ENCODE measurements at places on chromosomes 3 and 15. TPM values are rescaled to one million over a fixed set of nuclear protein-coding genes. Genes with fewer than 3 reads are reported as not detected.

DNA sequence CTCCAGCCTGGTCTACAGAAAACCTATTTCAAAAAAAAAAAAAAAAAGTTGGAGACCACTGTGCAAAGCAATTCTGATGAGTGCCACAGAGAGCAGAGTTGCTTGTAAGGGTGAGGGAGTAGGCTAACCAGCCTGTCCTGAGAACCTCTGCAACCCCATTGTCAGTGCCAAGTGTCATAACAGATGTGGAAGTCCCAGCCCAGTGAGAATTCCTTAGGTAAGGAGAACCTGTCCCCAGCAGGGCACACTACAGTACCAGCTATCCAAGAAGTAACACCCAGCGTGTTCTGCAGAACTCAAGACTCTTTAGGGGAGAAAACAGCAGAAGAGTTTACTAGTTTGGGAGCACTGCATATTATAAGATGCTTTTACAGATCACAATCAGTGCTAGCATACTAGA lies 156.3 kb downstream of the LIPC start:
- no peak overlapping the region for H3K27ac ChIP-seq
- H3K27me3 ChIP-seq: no peaks in the 10 kb centered on the region
- no peak overlapping the region for H3K4me3 ChIP-seq
- H3K4me1 ChIP-seq: peaks cover 2% of the 10 kb centered on the region
- DNase-seq: no peak

GRCh38 chr3:103794656-103795055 lies 1359.8 kb downstream of the ZPLD1 start:
- no peaks in the 10 kb centered on the region for H3K36me3 ChIP-seq
- H3K27me3 ChIP-seq: no peaks in the 10 kb centered on the region
- no peak for DNase-seq
- no peaks in the 10 kb centered on the region for H3K4me1 ChIP-seq

GRCh38 chr3:128263118-128263517 lies 109.8 kb downstream of the EEFSEC start:
- no peak overlapping the region for H3K4me3 ChIP-seq
- peaks cover 5% of the 10 kb centered on the region for H3K4me1 ChIP-seq
- H3K36me3 ChIP-seq: peaks cover 2% of the 10 kb centered on the region

DNA sequence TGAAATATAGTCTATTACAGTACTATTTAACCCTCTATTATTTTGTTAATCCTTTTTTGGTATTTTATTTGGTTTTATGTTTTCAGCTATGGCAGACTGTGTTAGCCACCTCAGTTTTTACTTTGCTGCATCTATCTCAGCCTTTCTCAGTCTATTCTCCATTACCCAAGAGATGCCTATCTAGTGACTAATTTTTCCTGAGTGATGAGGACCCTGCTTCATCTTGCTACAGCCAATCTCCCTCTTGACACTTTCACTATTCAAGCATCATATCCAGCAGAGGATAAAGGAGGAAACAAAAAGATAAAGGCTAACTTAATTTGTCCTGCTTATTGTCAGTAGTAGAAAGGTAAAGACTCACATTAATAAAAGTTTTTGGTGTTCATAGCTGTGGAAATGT lies 141.8 kb upstream of the NECTIN3 start:
- no peak overlapping the region for H3K4me3 ChIP-seq
- H3K27me3 ChIP-seq: no peaks in the 10 kb centered on the region
- no peaks in the 10 kb centered on the region for H3K36me3 ChIP-seq
- no peak overlapping the region for H3K27ac ChIP-seq
- DNase-seq: no peak

DNA sequence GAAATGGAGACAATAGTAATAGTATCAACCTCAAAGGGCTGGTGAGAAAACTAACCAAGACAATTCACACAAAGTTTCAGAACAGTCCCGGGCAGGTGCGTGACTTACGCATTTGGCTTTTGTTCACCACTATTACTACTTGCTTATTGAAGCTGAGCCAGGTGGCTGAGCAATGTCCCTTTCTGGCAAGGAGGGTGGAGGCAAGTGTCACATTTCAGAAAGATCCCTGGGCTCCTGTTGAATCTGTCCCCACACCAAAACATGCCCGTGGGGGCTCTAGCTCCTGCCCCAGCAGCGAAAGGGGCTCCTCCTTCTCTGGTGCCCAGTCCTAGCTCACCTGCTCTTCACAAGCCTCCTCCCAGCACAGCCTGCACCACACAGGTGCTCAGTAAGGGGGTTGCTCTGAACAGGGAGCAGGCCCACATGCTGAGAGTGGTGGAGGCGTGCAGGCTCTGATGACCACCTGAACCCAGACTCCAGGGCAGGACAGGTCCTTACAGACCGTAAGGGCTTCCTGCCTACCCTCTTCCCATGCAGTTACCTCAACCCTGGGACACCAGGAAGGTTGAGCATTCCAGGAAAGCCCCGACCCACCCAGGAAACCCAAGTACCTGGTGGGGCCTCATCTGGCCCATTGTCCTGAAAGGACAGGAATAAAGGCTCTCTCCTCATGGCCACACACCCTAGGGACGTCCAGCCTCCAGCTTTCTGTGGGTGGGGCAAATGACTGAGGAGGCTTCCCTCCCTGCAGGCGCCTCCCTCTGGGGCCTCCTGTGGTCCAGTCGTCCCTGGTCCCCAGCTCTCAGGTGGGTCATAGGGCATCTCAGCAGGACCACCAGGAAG lies 32.6 kb downstream of the SEMA7A start:
- peaks cover 29% of the 10 kb centered on the region for H3K4me1 ChIP-seq
- no peak overlapping the region for H3K27ac ChIP-seq
- no peaks in the 10 kb centered on the region for H3K36me3 ChIP-seq
- no peaks in the 10 kb centered on the region for H3K27me3 ChIP-seq
- no peak for DNase-seq
- no peak overlapping the region for H3K4me3 ChIP-seq

DNA sequence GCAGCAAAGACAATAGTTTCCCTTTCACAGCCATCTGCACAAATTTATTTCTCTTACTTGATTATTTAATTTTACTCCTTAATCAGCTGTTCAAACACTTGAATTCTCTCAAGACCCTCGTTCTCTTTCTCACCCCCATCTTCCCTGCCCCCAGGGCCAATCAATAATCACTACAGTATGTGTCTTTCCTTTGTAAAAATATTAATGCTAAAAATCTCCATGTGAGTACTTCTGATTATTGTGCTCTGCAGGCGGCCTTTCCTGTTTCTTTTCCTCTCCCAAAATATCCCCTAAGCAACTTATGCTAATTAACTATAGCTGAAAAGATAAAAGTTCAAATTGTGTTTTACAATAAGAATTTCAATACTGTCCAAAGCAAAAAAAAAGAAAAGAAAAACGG lies 617.0 kb upstream of the CBLB start:
- H3K4me3 ChIP-seq: no peak overlapping the region
- no peaks in the 10 kb centered on the region for H3K4me1 ChIP-seq
- H3K36me3 ChIP-seq: no peaks in the 10 kb centered on the region

- DNase-seq: peak; percentile 68
- no peaks in the 10 kb centered on the region for H3K27me3 ChIP-seq
- no peak overlapping the region for H3K4me3 ChIP-seq
- H3K4me1 ChIP-seq: no peaks in the 10 kb centered on the region
Observed at GRCh38 chr15:28123408-28124023, 24.4 kb upstream of the OCA2 start.

DNA sequence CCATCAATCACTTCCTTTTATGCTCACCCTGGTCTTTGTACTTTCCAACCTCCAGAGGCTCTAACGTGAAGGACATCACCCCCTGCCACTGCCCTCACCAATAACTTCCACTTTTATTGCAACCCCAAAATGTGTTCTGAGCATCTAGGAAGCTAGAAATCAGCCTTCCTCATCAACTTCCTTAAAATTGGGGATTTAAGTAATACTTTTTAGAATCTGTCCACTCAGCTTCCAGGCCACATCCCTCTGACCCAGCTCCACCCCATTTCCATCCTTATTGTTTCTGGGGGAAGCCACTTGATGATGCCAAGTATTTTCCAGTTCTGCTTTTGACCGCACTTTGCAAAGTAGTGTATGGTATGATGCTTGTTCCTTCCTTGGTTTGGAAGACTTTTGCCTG lies 73.5 kb upstream of the XCR1 start:
- DNase-seq: no peak
- H3K27me3 ChIP-seq: no peaks in the 10 kb centered on the region
- no peaks in the 10 kb centered on the region for H3K36me3 ChIP-seq
- H3K27ac ChIP-seq: no peak overlapping the region
- no peak overlapping the region for H3K4me3 ChIP-seq

- H3K4me1 ChIP-seq: no peaks in the 10 kb centered on the region
- H3K36me3 ChIP-seq: no peaks in the 10 kb centered on the region
- H3K27ac ChIP-seq: no peak overlapping the region
Observed at GRCh38 chr3:9552252-9552999, 1.2 kb downstream of the LHFPL4 start.

DNA sequence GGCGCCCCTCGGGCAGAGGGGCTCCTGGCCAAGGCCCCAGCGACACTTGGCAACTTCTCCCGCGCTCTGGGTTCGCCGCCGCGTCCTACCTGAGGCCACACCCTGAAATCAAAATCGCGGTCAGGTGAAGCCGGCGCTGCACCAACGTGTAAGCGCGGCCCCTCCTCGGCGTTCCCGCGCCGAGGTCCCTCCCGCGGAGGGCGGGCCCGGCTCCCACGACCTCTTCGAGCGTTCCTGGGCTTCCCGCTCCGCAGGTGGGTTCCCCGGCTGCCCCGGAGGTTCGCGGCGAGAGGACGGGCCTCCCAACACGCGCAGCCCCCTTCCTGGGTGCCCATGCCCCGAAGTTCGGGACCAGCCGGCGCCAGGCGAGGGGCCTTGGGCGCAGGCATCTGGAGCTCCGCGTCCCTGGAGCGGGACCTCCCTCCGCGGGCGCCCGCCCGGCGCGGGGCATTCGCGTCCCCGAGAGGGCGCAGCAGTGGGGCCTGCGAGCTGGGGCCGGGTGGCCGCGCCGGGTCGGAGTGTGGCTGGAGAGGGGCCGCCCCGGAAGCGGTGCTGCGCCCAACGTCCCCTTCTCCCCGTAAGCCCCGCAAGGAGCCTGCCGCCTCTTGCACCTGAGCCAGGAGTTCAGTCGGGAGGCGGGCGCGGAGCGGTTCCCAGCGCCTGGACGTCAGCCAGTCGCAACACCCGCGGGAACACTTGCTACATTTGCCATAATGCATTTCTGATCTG lies 13.7 kb downstream of the PAK6 start:
- H3K4me3 ChIP-seq: no peak overlapping the region
- peaks cover 16% of the 10 kb centered on the region for H3K4me1 ChIP-seq
- DNase-seq: no peak
- H3K27ac ChIP-seq: no peak overlapping the region

DNA sequence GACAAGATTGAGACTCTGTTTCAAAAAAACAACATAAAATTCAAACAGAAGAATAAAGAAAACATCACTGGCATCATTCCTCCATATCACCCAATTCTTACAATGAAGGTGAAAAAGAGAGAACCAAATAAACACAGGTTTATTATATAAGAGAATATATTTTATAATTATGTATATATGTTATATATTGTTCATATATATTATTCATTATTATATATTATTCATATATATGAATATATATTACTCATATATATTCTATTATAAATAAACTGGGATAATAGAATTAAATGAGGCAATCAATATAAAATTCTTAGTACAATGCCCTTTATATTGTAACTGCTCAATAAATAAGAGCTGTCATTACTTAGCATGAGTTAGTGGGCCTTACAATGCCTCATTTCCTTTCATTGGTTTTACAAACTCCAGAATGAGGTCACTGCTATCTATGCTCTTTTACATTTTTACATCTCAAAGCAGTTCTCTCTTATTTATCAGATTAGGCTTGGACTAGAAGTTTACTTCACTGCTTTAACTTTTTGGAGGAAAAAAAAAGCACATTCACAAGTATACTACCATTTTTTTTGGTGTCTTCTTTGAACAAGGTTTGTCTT lies 135.5 kb upstream of the TTC14 start:
- DNase-seq: no peak
- no peaks in the 10 kb centered on the region for H3K36me3 ChIP-seq
- no peak overlapping the region for H3K4me3 ChIP-seq
- no peaks in the 10 kb centered on the region for H3K27me3 ChIP-seq
- H3K4me1 ChIP-seq: no peaks in the 10 kb centered on the region

- no peak for DNase-seq
- no peak overlapping the region for H3K27ac ChIP-seq
- H3K27me3 ChIP-seq: no peaks in the 10 kb centered on the region
- no peaks in the 10 kb centered on the region for H3K36me3 ChIP-seq
- peaks cover 28% of the 10 kb centered on the region for H3K4me1 ChIP-seq
- no peak overlapping the region for H3K4me3 ChIP-seq
Observed at GRCh38 chr3:159840703-159841299, 147.8 kb upstream of the IL12A start.

GRCh38 chr3:110494728-110495127 lies 576.9 kb upstream of the NECTIN3 start:
- H3K27ac ChIP-seq: no peak overlapping the region
- H3K4me1 ChIP-seq: no peaks in the 10 kb centered on the region
- DNase-seq: no peak
- H3K27me3 ChIP-seq: no peaks in the 10 kb centered on the region

- H3K27me3 ChIP-seq: no peaks in the 10 kb centered on the region
- no peak overlapping the region for H3K4me3 ChIP-seq
- DNase-seq: no peak
- H3K4me1 ChIP-seq: no peaks in the 10 kb centered on the region
- no peak overlapping the region for H3K27ac ChIP-seq
Observed at GRCh38 chr3:103181160-103181559, 746.3 kb downstream of the ZPLD1 start.

DNA sequence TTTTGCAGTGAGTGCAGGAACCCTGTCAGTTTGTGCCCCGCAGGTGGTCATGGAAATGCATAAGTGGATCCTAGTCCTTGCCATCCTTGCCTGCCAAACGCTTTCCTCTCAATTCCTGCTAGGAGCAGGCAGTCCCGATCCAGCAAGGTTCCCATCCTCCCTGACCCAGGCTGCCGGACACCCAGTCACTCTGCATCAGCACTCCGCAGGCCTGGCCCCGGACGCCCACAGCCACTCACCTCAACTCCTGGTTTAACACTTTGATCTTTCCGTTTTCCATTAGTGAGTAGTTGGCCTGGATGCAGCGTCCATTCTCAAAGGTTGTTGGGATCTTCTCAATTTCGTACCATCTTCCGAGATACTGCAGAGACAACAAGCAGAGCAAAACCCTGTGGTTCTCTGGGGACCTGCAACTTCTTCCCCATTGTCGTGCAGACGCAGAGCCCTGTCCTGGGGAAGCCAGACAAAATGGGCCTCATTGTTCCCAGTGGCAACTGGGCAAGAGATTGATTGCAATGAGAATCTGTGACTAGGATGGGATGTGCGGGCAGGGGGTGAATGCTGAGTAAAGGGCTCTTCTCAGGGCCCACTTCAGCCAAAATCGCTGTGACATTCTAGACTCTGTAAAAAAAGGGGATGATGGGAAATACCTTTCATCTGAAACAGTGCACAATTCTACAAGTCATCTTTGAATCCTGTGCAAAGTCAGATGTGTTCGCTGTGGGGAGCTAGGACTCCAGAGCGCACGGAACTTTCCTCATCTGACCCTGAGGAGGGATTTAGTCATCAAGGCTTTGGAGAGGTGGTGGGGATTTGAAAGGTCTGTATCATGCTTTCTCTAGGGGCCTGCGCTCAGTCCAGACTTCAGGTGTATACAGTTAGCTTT lies 9.9 kb downstream of the APOD start:
- H3K4me3 ChIP-seq: no peak overlapping the region
- no peak for DNase-seq
- H3K4me1 ChIP-seq: no peaks in the 10 kb centered on the region

SMAD6 gene
- 6.7 TPM for total RNA-seq

GOLGA8T gene
- not detected for total RNA-seq

PRKCI gene
- total RNA-seq: 37.1 TPM

CACNA2D2 gene
- total RNA-seq: not detected

IL20RB gene
- 1.0 TPM for total RNA-seq

POPDC2 gene
- 0.10 TPM for total RNA-seq

FSIP1 gene
- 0.87 TPM for total RNA-seq

TGM5 gene
- not detected for total RNA-seq

RYR3 gene
- 20.0 TPM for total RNA-seq

Measured in SJCRH30 (cell line).